ENCODE measurements at places on chromosomes 6 and 20.

DNA sequence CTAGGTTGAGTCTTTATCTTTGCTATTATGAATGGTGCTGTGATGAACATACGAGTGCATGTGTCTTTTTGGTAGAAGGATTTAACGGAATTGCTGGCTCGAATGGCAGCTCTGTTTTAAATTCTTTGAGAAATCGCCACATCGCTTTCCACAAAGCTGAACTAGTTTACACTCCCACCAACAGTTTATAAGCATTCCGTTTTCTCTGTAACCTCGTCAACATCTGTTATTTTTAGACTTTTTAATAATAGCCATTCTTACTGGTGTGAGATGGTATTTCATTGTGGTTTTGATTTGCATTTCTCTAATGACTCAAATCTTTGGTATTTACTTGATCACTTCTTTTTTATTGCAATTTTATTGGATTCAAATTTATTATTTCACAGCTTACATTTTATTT lies 117.4 kb upstream of the HDGFL1 start:
- DNase-seq = no peak

DNA sequence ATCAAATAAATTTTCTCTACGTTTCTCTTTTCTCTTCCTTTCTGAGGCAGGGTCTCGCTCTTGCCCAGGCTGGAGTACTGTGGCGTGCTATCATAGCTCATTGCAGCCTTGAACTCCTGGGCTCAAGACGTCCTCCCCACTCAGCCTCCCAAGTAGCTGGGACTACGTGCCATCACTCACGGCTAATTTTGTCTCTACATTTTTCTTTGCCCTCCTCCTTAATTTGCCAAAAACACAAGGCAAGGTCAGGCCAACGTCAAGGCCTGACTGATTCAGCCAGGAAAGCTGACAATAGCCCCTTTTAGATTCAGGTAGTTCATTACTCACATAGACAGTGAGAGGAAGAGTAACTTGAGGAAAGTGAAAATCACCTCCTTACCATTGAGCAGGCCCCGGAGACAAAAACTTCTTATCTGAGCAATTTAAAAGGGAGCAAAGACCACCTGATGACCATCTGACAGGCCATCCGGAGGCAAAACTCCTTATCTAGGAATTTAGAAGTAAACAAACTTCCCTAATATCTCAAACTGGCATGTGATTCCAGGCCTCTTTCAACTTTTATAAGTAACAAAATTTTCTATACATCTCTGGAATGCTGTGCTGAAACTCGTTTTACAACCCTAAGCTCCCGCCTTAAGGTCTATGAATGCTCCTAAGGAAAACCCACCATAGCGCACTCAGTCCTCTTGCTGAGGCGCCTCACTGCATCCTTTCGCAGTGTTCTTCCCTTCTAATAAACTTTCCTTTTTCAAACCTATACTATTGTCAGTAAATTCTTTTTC lies 42.1 kb upstream of the SRPK1 start:
- DNase-seq = no peak

DNA sequence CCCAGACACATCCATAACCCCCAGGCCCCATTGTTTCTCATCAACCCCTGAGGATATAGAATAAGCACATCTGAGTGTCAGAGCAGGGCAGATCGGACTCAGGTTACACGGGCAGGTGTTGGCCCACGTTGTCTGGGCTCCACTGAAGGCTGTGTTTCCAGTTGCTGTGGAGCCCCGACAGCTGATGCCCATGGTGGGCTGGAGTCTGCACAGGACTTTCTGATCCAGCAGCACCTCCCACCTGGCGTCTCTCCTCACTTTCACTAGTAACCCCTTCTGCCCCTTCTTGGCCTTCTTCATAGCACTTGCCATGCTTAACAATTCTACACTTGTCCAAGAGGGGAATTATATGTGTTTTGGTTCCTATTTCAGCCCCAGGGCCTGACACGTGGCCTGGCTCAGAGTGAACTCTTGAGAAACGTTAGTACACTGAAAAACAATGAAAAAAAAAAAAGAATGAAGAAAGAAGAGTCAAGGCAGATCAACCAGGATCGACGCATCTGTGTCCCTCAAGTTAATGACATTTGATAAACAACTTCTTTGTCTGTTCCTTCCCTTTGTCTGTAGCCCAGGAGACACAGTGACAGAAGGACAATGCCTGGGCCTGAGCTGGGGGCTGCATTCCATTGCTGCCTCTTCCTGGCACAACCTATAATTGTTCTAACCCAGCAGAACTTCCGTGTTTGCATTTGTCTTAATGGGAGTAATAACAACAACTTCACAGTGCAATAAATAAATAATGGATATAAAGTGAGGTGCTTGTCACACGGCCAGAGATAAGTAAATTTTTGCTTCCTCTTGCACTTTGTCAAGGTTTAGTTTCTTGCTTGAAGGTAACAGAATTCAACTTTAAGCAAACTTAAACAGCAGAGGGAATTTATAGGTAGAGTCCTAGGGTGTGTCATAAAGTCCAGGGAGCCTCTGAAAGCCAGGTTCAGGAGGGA lies 224.2 kb upstream of the SSTR4 start:
- no peak for DNase-seq

DNA sequence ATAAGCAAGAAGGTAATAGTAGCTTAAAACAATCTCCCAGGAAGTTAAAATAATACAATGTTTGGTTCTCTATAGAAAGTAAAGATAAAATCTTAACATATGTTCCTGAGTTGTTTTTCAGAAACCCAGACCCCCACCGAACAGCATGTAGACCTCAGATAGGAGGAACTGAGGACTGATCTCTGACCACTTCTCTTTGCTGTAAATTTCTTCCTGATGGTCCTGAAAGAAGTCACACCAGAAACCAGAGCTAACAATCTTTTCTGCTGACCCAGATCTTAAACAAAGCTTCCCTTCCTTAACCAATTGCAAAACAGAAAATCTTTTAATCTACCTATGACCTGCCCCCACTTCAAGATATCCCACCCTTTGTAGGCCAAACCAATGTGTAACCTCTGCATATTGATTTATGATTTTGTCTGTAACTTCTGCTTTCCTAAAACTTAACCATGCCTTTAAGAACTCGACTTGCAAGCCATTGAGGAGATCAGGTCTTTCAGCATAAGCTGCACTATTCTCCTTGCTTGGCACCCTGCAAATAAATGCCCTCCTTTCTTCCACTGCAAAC lies 21.9 kb upstream of the BEND6 start:
- DNase-seq = no peak

GRCh38 chr6:108168090-108168463 lies 2.3 kb downstream of the NR2E1 start:
- DNase-seq = no peak

DNA sequence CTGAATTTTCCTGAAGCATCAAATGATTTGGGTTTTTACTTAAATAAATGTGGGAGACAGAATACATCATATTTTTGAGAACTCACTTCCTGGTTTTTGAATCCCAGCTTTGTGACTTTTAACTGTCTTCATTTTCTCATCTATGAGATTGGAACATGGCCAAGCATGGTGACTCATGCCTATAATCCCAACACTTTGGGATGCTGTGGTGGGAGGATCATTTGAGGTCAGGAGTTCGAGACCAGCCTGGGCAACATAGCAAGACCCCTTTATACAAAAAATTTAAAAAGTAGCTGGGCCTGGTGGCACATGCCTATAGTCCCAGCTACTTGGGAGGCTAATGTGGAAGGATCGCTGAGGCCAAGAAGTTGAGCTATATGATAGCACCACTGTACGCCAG lies 122.3 kb downstream of the QKI start:
- no peak for DNase-seq

GRCh38 chr6:146770965-146771735 lies 172.4 kb downstream of the ADGB start:
- DNase-seq = peak; percentile 51

- no peak for DNase-seq
These were observed 218.7 kb downstream of the TRDN start for GRCh38 chr6:123418071-123418470.

- DNase-seq = no peak
These were observed 31.3 kb downstream of the SLC22A3 start for GRCh38 chr6:160379466-160379865.

- no peak for DNase-seq
These were observed 178.2 kb downstream of the GJA10 start for GRCh38 chr6:90072501-90072900.

- no peak for DNase-seq
These were observed 30.4 kb downstream of the GPLD1 start for GRCh38 chr6:24458941-24459340.

GRCh38 chr6:159716247-159717096 lies 10.8 kb upstream of the WTAP start:
- no peak for DNase-seq

DNA sequence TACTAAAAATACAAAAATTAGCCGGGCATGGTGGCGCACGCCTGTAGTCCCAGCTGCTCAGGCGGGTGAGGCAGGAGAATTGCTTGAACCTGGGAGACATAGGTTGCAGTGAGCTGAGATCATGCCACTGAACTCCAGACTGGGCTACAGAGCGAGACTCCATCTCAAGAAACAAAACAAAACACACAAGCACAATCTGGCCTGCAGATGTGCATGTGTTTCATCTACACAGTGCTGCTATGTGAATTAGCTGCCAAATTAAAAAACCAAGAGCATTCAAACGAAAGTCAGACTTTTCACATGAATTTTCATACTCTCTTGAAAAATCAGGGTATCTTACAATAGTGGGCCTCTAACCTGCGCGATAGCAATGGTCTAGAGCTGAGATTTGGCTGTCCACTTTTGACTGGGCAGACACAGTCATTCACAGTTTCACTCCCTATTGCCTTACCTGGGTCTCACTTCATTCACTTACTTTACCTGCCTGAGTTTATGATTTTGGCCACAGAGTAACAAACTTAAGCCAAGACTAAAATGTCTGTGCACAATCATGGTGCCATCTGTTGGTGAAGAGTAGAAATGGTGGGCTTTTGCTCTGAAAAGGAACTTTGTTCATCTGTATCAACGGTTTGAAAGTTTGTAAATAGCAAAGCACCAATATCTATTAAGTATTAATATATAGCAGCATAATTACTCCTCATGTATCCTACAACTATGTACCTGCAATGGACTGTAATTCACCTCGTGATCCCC lies 138.5 kb upstream of the UST start:
- no peak for DNase-seq

DNA sequence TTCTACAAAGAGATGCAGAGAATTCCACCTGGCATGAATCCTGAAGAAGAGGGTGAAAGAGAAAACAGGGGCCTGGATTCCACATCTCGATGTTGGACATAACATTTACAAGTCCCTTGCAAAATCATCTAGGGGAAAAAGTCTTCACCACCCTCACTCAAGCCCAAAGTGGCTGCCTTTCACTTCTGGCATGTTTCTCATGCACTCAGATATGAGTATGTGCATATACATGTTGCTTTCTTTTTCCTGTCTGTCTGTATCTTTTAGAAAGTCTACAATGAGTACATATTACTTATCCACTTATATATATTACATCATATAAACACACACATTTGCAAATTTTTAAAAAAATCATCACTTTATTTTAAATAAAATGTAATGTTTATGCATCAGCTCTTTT lies 159.3 kb downstream of the KIF6 start:
- DNase-seq = no peak

DNA sequence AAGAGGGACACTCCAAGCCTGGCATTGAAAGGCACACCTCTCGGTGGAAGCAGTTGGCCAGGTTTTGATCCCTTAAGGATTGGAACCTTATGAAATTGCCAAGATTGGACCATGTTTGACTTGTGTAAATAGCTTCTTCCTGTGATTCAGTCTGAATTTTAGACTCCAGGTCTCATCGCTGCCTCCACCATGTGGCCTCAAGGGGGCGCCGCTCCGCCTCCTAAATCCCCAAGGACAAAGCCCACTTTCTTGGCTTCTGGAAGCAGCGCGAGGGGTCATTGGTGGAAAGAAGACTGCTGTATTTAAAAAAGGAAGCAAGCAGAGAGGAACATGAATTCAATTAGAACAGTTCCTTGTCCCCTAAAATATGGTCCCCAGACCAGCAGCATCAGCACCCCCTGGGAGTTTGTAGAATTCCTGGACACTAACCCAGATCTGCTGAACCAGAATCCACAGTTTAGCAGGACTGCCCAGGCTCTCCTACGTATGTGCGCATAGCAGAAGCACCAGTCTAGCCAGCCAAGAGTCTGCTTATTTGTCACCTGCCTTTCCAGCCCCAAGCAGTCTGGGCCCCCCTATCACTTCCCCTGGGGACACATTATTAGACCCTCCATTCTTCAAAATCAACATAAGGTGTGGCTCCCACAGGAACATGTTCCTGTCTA lies 108.5 kb downstream of the LY86 start:
- DNase-seq = peak; percentile 59

GRCh38 chr20:54565255-54565654 lies 89.9 kb downstream of the DOK5 start:
- DNase-seq = no peak

DNA sequence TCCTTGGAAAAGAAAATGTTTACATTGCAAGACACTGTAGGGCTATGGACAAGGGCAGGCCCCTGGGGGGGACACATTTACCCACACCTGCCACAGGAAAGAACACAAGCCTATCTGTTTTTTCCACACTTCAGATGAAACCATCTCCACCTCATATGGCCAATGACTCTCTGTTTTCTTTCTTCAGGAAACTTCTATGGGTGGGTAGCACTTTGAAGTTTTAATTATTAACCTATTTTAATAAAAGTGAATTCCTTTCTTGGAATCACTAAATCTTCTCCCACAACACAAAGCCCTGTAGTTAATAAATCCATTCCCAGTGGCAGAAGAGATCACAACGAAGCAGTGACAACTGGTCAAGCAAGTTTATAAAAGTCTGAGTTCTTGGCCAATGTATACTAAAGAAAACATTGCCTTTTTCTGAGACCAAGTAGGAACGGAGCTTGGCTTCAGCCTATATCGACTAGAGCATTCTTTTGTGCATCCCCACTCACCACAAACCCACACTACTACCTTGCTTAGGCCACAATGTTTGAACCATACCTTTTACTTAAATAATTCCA lies 125.1 kb upstream of the CARMIL1 start:
- DNase-seq = no peak

- peak; percentile 19 for DNase-seq
These were observed 73.9 kb downstream of the RAMACL start for GRCh38 chr6:166512567-166512966.

DNA sequence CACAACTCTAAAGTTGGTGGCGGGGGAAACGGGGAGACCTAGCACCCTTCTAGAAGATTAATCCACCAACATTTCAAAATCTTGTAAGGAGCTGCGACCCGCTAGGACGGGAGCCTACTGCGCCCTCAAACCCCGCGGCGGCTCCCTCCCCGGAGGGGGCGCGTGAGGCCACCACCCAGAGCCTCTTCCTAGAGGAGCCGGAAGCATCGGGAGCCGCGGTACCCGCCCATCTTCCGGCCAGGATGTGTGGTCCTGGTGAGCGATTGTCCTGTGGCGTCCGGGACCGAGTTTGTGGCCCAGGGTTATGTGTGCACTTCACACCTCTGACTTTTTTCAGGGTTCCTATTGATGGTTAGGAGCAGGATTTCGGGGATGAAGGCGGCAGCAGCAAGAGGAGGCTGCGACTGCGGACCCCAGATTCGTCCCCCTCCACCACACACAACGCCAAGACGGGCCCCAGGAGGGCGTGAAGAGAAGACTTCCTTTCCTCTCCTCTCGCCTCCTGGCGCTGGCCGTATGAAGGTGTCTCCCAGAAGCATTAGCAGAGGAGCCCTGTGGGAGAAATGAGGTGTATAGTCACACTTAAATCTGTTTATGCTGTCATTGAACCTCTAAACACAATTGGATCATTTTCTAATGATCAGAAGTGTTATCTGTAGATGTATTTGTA lies 10.7 kb downstream of the ZNF165 start:
- no peak for DNase-seq
